ENCODE measurements at places on chromosomes 1 and 21. TPM values are rescaled to one million over a fixed set of nuclear protein-coding genes. Genes with fewer than 3 reads are reported as not detected.

The C8B gene
- polyA plus RNA-seq, result 1.5 TPM

The LMX1A gene
- polyA plus RNA-seq, result not detected

The RBP7 gene
- 9.8 TPM for polyA plus RNA-seq

The LCE1C gene
- polyA plus RNA-seq, result not detected

The TLCD4 gene
- polyA plus RNA-seq, result 2.7 TPM

The NKAIN1 gene
- not detected for polyA plus RNA-seq

The DRAXIN gene
- polyA plus RNA-seq, result 0.04 TPM

The GPR89B gene
- polyA plus RNA-seq, result 7.7 TPM

The PPFIA4 gene
- 0.64 TPM for polyA plus RNA-seq

The LGR6 gene
- polyA plus RNA-seq, result 0.57 TPM

The TDRD5 gene
- 0.05 TPM for polyA plus RNA-seq

The OR2G6 gene
- polyA plus RNA-seq, result not detected

- DNase-seq, result no peak
Measured at GRCh38 chr1:226995365-226996332, 55.6 kb downstream of the COQ8A start.

- DNase-seq, result no peak
Measured at GRCh38 chr1:160797861-160798273, 1.9 kb downstream of the LY9 start.

GRCh38 chr1:44033756-44034155 is 2.5 kb upstream of the SLC6A9 start:
- DNase-seq, result no peak

DNA sequence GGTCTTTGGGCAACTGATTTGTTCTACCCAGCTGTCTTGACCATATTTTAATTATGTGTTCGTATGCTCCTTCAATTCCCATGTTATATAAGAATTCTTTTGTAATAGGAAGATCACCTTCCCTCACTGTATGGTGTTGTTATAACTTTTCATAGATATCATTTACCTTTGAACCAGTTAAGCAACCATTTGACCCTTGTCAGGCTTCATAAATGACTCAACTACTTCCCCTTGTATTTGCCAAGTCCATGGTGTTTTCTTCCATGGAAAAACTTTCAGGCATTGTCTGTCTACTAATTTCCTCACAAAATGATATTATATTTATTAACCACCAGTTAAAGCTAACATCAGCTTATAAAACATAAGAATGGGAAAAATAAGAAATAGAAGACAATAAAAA is 5.1 kb downstream of the BPNT1 start:
- no peak for DNase-seq

DNA sequence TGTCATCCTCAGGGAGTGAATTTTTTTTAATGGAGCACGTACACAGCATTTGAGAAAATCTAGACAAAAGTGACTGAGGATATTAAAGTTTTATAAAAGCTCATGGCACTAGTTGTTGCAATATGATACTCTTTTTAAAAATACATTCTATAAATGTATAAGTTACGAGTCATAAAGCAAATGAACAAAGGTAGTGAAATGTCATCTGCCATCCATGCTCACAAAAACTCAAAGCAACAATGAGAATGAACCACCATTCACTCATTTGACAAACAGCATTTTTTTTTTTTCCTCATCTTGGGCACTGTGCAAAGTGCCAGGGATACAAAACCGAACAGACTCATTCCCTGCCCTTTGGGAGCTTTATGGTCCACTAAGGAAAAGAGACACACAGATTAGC is 38.7 kb downstream of the GPR137B start:
- DNase-seq, result no peak

DNA sequence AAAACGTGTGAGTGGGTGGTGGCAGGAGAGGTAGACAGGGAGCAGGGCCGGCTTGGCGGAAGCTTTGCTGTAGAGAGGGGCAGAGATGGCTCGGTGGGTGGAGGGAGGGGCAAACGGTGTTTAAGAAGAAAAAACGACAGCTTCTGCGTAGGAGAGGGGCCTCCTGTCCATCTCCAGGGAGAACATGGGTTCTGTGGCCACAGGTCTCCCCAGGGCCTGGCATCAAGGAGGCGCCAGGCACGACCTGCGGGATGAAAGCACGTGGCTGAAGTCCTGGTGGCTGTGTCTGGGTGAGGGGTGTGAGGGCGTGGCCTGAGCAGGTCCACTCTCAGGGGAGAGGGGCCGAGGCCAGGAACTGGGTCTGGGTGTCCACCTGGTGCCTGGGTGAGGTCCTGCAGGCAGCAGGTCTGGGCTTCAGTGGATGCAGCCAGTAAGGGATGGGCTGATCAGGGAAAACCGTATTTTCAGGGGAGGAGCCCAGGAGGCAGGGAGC is 940 bp upstream of the PRKCZ start:
- peak; percentile 26 for DNase-seq

- peak; percentile 71 for DNase-seq
Measured at GRCh38 chr1:182279724-182280503, 111.7 kb downstream of the GLUL start.

DNA sequence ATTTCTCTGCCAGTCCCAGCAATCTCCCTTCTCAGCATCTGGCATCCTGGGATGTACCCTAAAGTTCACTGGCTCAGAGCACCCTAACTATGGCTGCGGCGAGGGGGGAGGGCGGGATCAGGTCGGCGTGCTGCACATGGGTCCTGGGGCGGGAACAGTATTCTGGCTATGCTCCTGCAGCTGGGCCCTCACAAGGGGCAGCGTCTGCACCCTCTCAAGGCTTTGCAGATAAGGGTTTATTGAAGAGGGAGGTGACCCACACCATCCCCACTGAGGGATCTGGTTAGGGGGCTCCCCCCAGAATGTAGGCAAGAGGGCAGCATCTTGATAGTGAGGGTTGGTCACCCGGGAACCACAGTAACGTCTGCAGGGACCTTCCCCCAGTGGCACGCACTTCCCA is 44.9 kb upstream of the PCBP3 start:
- DNase-seq, result no peak

DNA sequence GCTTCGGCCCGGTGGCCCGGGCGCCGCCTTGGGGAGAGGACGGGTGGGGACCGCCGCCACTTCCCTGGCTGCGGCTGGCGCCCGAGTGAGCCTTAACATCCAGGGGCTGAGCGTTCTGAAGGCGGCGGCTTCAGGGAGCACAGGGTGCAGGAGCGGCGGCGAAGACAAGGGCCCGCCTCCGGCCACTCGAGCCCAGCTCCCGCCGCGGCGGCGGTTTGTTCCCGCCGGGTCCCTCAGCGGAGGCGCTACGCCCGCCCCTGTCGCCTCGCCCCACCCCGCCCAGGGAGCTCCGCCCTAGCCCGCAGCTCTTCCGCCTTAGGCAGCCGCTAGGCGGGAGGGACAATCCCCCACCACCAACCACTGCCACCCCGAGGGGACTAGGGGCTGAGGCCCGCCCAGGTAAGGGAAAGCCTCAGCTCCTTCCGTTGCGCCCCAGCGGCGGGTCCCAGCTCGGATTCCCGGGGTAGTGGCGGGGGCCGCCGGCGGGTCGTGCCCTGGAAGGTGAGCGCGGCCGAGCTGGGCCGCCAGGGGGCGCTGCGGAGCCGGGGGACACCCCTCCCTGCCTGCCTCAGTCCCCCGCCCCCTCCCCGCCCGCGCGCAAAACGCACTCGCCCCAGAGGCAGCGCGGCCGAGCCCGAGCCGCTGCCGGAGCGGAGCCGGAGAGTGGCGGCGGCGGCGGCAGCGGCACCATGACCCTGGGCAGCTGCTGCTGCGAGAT is at the start of gene FOXD2:
Gene FOXD2, plus strand, starts transcription at position 598 of the 718 bp plus-strand sequence. Its CDS starts 92 bp downstream, at position 690.
- DNase-seq, result peak; percentile 90

DNA sequence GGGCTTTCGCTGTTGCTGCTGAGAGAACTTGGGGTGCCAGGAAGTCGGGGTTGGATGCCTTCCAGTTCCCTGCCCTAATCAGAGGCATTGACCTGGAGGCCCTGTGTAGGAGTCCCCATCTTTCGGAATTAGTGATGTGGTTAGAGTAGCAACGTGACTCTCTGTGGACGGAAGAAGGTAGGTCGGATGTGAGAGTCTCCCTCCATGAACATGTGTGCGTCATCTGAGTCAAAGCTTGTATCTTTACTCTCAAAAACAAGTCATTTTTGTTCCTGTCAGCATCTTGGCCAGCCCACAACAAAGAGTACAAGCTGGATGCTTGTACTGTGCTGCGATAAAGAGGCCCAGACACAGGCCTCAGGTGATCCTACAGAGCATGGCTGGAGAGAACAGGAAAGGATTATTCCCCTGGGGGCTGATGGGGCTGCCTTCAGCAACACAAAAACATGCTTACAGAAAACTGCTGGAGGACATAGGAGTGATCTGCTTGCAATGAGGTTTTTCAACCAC is 31.0 kb upstream of the IL10 start:
- no peak for DNase-seq

- no peak for DNase-seq
Measured at GRCh38 chr1:174232761-174233160, 73.4 kb downstream of the RABGAP1L start.

DNA sequence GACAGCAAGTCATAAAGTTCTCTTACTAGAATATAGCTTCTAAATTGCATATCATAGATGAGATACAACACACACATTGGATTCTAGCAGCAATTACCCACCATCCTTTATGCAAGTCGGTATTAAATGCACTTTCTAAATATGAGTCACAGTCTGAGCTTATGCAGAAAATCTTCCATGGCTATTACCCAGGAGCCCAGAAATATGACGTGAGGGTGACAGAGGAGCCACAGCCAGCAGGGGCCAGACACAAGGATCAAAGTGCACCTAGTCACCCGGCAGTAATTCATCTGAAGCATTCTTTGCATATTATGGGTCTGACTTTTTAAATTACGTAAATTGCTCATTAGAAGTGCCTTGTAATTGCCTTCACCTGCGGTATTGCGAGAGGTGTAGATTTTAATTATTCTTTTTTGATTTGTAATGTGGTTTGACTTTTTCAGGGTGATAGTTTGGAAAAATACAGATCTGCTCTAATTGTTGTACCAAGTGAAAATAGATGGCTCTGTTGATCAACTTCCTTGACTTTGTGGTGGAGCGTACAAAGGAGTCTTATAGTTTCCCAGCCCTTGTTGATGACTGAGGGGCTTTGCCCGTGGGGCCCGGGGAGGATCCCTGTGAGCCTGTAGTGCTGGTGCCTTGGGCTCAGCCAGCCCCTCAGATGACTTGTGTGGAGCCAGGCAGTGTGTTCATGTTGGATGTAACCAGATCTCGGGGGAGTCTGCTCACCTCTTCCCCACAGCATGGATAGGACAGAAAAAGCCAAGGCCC is 470.0 kb upstream of the VAMP3 start:
- DNase-seq, result no peak

DNA sequence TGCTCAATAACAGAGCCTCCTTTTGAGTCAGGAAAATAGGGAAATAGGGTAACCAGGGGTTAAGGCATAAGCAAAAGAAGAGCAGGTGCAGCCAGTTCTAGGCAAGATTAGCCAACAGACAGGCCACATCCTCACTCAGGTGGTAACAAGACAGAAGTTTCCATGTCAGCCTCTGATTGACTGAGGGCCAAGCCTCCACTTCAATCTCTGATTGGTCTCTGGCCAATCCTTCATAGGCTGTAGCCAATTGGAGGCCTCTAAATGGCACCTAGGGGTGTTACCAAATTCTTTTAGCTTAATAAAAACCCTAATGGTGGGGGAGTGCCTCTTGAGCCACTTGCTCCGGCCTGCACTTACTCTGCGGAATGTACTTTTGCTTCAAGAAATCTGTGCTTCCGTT is 37.2 kb downstream of the LACTBL1 start:
- no peak for DNase-seq

DNA sequence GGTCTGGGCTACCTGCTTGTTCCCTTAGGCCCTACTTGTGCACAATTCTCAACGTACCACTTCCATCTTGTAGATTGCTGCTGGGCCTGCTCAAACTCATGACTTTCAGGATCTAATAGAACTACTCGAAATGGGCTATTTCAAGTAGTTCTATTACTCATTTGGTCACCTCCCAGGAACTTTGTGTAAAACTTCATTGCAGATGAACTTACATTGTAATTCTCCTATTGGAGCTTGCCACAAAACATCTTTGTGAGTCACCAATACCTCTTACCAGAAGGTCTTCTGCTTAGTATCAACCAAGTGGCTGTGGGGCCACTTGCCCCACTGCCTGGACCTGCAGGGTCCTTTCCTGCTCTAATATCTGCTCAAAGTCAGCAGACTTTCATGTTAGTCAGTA is 10.7 kb upstream of the MYOCOS start:
- no peak for DNase-seq

GRCh38 chr1:203181586-203182386 is 4.7 kb downstream of the CHI3L1 start:
- DNase-seq, result no peak

- DNase-seq, result peak; percentile 90
Measured at GRCh38 chr1:14661222-14661621, 62.7 kb downstream of the KAZN start.

DNA sequence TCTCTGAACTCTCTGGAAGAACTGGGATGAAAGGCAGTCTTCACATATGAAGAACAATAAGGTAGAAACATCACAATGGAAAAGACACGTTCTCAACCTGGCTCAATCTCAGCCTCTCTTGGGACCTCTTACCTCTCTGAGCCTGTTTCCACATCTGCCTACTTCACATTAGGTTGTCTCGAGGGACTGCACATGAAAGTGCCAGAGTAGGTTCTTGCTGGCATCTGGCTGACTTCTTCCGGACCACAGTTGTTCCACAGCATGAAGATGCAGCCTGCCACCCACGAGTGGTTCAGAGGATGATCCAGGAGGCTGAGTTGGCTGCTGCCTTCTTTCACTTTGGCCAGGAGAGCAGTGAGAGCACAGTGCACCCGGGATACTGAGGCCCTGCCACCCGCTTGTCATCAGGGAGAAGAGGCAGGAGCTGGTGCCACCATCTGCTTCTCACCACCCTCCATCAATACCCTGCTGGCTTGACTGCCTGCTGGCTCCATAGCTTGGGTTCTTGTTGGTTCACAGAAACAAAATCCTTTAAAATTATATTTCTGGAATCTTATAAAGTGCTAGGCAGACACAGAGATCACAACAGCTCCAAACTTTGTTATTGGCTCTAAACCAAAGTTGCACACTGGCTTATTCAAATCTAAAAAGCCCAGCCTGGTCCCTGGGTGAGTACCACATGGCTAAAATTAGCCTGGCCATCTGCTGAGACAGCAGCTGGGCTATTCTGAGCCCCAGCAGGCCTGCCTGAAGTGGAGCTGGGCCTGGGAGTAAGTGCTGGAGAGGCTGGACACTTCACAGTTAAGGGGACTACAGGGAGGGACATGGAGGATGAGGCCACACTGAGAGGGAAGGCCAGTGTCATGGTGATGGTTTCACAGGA is 46.9 kb upstream of the LIN9 start:
- DNase-seq, result peak; percentile 29

- no peak for DNase-seq
Measured at GRCh38 chr1:208088319-208088718, 155.9 kb downstream of the PLXNA2 start.

DNA sequence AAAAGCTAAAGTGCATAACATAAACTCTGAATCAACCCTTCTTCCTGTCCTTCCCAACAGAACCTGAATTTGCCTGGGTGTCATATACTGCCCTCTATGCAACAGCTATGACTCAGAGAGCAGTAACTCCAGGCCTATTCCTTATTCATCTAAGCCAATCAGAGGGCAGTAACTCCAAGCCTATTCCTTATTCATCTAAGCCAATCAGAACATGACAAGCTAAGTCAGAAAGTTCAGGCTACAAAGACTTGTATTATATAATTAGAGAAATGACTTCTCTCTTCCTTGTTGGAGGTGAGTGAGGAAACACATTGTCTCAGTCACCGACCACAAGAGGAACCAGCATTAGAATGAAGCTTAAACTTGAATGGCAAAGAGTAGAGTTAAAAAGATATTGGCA is 26.2 kb upstream of the TADA1 start:
- DNase-seq, result no peak
